IgD-negative memory B cell (primary cell): ENCODE measurements at places on chromosomes 2 and 18. TPM values are rescaled to one million over a fixed set of nuclear protein-coding genes. Genes with fewer than 3 reads are reported as not detected.

NOP58 gene
- polyA plus RNA-seq: 111 TPM

SPATA3 gene
- not detected for polyA plus RNA-seq

DTNA gene
- not detected for polyA plus RNA-seq

CYP20A1 gene
- polyA plus RNA-seq: 34.9 TPM

RNF149 gene
- 30.3 TPM for polyA plus RNA-seq

CWC22 gene
- 25.8 TPM for polyA plus RNA-seq

SLC19A3 gene
- polyA plus RNA-seq: not detected

C1GALT1C1L gene
- not detected for polyA plus RNA-seq

NRBP1 gene
- polyA plus RNA-seq: 69.2 TPM

DSC3 gene
- polyA plus RNA-seq: not detected

LRP2 gene
- not detected for polyA plus RNA-seq

DCTN1 gene
- 71.4 TPM for polyA plus RNA-seq

ARHGAP25 gene
- 217 TPM for polyA plus RNA-seq

ALPP gene
- not detected for polyA plus RNA-seq

EMILIN1 gene
- polyA plus RNA-seq: 0.61 TPM

UCN gene
- 1.6 TPM for polyA plus RNA-seq

PLGLB1 gene
- 1.5 TPM for polyA plus RNA-seq

SATB2 gene
- polyA plus RNA-seq: not detected

NPAS2 gene
- polyA plus RNA-seq: 1.7 TPM

CXCR4 gene
- 862 TPM for polyA plus RNA-seq

MSTN gene
- polyA plus RNA-seq: not detected

UGT1A4 gene
- not detected for polyA plus RNA-seq

EVX2 gene
- not detected for polyA plus RNA-seq

KIF5C gene
- 2.0 TPM for polyA plus RNA-seq

NYAP2 gene
- not detected for polyA plus RNA-seq

SIGLEC15 gene
- not detected for polyA plus RNA-seq

SCG2 gene
- not detected for polyA plus RNA-seq

DAPL1 gene
- polyA plus RNA-seq: not detected

RAB27B gene
- 1.1 TPM for polyA plus RNA-seq

TNS1 gene
- not detected for polyA plus RNA-seq

BMP10 gene
- polyA plus RNA-seq: not detected

GPR45 gene
- polyA plus RNA-seq: not detected

PSMA8 gene
- 4.1 TPM for polyA plus RNA-seq

TOGARAM2 gene
- 0.28 TPM for polyA plus RNA-seq

ERMN gene
- polyA plus RNA-seq: 0.08 TPM

SEPTIN10 gene
- polyA plus RNA-seq: 0.71 TPM

IL36RN gene
- not detected for polyA plus RNA-seq

ASB18 gene
- not detected for polyA plus RNA-seq

LTBP1 gene
- polyA plus RNA-seq: not detected

ACMSD gene
- polyA plus RNA-seq: not detected
